ENCODE measurements at places on chromosomes 5 and 9.

GRCh38 chr9:33146298-33146697 lies 20.8 kb downstream of the B4GALT1 start:
- DNase-seq: no peak

DNA sequence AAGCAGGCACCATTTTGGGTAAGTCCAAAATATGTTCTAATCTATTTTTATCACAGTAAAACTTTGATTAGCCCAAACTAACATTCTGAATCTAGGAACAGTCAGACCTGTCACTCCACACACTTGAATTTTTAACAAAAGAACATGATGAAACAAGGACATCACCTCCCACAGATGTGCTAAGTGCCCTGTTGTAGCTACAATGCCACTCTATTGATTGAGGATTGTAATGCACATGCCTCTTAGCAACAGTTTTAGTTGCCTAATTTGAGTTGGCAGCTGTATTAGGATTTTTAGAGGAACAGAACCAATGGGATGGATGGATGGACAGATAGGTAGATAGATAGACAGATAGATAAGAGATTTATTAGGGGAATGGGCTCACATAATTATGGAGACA lies 20.3 kb upstream of the RNF20 start:
- DNase-seq: no peak

GRCh38 chr9:124488641-124489210 lies 18.5 kb downstream of the NR5A1 start:
- DNase-seq: no peak

DNA sequence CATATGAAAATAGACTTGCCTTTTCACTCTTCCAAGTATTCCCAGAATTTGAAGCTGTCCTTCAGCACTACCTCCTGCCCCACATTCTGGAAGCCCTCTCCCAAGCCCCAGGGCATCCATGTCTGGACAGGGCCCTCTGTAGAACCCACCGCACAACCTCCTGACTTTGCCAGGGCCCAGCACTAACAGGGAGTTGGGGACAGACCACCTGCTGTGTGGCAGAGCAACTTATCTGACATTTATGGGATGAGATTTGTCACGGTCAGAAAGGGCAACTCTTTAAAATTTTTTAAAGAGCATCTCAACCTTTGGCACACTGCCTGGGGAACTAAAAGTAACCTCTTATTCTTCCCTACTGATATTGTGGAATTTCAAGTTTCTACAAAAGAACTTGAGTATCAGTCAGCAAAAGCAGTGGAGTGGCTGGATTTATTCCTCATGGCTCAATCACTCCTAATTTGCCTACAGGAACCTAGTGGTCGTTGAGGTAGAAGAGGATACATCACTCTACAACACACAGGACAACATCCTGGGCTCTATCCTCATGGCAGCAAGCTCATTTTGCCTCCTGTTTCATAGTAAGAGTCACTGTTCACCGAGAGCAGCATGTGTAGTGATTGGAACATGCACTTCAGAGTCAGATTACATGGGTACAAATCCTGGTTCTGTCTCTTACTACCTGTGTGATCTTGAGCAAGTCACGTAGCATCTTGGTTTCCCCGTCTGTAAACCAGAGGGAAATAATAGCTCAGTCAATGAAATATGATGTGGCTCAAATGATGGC lies 285.3 kb downstream of the ENC1 start:
- DNase-seq: no peak

GRCh38 chr5:136853971-136854370 lies 488.6 kb upstream of the TRPC7 start:
- DNase-seq: no peak

DNA sequence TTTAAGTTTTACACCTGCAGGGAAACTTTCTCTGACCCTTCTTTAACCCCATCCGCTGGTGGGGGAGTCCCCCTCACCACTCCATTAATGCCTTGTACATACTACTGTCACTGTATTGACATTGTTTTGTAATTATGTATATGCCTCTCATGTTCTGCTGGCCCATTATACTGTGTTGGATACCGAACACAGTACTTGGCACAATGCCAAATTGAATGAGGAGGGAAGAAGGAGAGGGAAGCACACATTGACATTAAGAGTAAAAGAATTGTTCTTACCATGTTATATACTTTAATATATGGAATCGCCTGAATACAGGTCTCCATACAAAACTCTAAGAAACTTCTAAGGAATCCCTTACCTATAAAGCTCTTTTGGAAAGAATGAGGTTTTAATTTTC lies 73.6 kb upstream of the GRHPR start:
- no peak for DNase-seq

GRCh38 chr5:36535378-36535777 lies 71.0 kb upstream of the SLC1A3 start:
- DNase-seq: no peak

GRCh38 chr9:134607971-134608370 lies 33.6 kb upstream of the COL5A1 start:
- no peak for DNase-seq

- DNase-seq: no peak
Observed at GRCh38 chr5:150948539-150948938, 43.8 kb upstream of the ZNF300 start.

GRCh38 chr5:1502737-1503120 lies 21.0 kb downstream of the LPCAT1 start:
- no peak for DNase-seq

- no peak for DNase-seq
Observed at GRCh38 chr5:37722236-37723161, 117.3 kb downstream of the GDNF start.

- DNase-seq: no peak
Observed at GRCh38 chr5:170740551-170741205, 42.8 kb upstream of the GABRP start.

GRCh38 chr5:13278148-13278547 lies 666.3 kb downstream of the DNAH5 start:
- DNase-seq: no peak

GRCh38 chr5:126811515-126812198 lies 34.7 kb downstream of the LMNB1 start:
- peak; percentile 5 for DNase-seq

DNA sequence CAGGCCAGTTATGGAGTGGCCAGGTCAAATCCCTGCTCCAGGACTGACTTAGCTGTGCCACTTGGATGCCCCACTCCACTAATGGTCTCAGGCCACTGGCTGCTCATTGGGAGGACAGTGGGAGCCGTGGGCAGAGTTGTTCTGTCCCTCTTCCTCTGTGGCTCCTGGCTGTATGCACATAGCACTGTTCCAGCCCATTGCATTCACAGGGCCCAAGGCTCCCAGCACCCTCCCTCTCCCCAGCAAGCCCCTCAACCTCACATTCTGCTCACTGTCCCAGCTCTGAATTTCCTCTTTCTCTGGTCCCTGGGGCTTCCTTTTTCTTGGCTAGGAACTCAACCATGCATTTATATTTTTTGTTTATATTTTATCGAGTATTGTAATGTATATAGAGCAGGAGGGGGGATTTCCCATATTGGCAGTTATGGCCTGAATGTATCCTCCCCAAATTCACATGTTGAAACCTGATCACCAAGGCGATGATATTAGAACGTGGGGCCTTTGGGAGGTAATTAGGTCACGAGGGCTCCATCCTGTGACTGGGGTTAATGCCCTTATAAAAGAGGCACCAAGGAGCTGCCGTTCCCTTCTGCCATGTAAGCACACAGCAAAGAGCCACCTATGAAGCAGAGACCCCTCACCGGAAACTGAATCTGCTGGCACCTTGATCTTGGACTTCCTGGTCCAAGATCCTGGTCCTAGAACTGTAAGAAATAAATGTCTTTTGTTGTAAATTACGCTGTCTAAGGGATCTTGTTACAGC lies 17.0 kb upstream of the MVB12B start:
- DNase-seq: no peak

DNA sequence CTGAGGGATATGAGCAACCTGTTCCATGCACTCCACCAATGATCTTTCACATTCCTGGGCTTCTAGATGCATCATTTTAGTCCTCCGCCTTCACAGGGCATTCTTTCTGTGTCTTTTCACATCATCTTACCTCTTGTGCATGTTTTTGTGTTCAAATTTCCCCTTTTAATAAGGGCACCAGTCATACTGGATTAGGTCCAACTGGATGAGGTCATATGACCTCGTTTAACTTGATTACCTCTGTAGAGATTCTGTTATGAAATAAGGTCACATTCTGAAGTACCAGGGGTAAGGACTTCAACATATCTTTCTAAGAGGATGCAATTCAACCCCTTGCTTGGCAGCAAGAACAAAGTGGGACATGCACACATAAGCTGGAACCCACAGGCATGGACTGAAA lies 335.3 kb upstream of the TLE4 start:
- DNase-seq: no peak

DNA sequence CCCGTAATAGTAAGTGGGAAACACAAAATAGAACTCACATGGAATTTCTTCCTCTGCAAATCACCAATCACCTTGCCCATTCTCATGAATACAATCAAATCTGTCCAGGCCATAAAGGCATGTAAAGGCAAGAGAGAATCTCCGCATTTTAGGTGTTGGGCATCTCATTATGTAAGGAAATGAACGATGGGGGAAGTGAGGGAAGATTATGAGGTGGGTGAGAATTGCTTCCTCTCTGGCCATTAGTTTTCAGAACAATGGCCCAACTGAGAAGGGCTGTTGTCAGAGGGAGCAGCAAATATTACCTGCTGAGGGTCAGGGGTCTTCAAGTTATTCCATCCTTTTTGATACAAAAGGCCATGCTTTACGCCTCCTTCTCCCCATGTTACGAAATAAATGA lies 455.1 kb downstream of the ARHGEF28 start:
- DNase-seq: no peak

GRCh38 chr9:131801810-131802209 lies 61.9 kb upstream of the RAPGEF1 start:
- DNase-seq: no peak

DNA sequence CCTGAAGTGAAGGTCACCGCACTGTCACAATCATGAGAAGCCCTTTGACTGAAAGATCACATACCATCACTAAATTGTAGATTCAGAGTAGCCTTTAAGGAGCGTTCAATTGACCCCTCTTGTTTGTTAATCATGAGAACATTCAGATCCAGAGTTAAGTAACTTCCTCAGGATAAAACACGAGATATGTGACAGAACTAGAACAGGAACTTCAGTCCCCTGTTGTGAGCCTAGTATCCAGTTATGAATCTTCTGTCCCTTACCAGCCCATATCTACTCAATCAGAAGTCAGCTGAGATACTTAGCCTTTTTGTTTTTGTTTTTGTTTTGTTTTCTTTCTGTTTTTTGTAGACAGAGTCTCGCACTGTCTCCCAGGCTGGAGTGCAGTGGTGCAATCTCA lies 547.3 kb downstream of the DTWD2 start:
- no peak for DNase-seq

DNA sequence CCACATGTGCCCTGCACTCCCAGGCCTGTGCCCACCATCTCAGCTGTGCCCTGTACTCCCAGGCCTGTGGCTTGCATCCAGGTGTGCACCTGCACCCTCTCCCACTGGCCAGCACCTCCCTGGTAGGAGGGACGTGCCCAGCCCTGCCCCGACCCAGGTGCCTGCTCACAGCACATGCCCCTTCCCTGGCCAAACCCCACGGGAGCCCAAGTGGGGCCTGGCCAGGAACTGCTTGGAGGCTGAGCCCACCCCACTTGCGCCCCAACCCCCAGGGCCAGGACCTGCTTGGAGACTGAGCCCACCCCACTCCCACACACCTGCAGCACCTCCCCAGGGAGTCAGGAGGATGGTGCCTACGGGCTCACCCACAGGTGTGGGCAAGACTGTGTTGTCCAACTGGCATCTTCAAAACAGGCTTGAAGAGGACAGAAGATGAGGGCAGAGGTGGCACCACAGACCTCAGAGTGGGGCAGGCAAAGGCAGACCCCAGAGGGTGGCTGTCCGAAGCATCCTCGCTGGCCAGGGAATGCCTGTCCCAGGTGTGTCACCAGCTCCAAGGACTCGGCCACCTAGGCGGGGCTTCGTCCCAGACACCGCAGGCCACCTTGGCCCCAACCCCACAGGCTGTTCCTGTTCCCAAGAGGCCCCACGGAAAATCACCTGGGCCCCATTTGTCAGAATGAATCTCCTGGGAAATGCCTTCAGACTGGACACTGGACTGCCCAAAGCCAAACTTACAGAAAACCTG lies 10.8 kb downstream of the ZDHHC11B start:
- no peak for DNase-seq

- DNase-seq: no peak
Observed at GRCh38 chr9:70410368-70410767, 4.1 kb downstream of the KLF9 start.

DNA sequence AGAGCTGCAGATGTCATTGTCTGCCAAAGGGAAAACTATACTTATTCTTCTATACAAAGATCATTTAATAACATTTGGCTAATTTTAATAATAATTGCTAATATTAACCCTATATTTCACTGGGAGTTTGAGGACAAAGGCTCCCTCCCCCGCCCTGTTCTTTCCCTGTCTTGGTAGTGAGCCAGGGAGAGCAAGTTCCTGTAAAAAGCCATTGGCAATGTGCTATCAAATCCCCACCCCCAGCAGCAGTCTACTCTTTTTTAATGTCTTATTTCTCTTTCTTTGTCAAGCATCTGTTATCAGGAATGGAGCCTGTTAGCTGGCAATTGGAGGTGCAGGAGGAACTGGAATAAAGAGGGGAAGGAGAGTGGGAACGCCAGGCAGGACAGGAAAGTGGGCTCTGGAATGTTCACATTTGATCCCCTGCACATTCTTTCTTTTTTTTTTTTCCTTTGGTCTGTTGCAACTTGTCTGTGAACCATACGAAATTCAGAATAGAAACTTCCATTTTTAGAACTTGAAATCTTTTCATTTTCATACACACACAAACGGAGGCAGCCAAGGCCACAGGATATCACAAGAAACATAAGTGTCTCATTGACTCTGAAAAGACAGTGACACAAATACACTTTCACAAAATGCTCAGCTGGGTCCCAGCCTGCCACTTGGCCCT lies 664.8 kb upstream of the ZNF608 start:
- no peak for DNase-seq

DNA sequence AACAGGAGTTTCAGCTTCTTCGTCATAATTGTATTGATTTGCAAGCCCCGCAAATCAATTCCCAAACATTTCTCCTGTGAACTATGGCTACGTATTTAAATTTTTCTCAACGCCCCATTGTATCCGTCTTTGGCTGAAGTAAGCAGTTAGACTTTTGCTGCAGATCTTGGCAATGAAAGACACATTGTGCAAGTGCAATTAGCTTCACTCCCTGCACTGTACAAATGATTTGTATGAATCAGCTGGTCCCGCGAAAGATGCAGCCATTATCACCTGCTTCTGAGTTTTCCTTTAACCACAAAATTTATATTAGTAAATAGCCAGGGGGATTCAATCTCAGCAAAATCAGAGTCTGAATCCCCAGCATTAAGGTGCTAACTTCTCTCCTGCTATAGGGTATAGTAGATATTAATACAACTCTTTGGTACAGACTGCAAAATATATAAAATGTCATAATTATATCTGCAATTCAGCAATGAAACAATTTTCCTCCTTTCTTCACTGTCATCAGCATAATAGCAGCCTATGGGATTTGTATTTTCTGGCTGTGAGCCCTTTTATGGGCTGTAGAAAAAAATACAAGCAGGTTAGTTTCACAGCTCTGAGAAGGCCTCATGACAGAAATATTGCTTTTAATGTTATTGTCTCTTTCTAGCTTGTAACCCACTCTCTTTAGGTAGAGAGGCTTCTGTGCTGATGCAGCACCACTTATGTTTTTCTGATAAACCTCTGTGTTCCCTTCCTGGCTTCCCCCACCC lies 68.4 kb upstream of the SMARCA2 start:
- no peak for DNase-seq
